HuH-7.5 (cell line): ENCODE measurements at places on chromosomes 1 and 21.

- no peak for DNase-seq
Measured at GRCh38 chr1:111570781-111571181, 48.8 kb upstream of the RAP1A start.

DNA sequence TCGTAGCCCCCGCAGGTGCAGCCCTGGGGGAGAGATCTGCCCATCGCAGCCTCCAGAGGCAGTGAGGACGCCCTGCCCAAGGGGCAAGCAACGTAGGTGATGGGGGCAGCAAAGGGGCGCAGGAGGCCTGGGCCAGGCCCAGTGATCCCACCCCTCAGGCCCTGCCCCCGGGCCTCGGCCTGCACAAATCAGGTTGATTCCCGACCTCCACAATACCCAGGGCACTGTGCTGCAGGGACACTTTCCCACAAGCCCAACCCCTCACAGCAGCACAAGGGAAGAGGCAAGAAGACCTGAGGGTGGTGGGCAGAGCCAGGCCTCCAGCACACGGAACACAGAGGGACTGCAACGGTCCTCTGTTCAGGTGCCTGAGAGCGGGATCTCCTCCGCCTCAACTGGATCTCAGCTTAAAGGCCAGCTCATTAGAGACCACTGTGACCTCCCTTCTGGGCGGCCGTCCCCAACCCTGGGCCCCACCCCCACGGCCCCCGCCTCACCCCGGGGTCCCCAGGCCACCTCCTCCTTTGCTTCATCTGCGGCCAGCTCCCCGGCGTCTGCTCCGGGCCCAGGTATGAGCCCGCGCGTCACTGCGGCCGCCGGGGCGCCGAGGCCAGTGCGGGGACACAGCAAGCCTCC lies 812 bp upstream of the ARF1 start:
- DNase-seq: peak; percentile 65

DNA sequence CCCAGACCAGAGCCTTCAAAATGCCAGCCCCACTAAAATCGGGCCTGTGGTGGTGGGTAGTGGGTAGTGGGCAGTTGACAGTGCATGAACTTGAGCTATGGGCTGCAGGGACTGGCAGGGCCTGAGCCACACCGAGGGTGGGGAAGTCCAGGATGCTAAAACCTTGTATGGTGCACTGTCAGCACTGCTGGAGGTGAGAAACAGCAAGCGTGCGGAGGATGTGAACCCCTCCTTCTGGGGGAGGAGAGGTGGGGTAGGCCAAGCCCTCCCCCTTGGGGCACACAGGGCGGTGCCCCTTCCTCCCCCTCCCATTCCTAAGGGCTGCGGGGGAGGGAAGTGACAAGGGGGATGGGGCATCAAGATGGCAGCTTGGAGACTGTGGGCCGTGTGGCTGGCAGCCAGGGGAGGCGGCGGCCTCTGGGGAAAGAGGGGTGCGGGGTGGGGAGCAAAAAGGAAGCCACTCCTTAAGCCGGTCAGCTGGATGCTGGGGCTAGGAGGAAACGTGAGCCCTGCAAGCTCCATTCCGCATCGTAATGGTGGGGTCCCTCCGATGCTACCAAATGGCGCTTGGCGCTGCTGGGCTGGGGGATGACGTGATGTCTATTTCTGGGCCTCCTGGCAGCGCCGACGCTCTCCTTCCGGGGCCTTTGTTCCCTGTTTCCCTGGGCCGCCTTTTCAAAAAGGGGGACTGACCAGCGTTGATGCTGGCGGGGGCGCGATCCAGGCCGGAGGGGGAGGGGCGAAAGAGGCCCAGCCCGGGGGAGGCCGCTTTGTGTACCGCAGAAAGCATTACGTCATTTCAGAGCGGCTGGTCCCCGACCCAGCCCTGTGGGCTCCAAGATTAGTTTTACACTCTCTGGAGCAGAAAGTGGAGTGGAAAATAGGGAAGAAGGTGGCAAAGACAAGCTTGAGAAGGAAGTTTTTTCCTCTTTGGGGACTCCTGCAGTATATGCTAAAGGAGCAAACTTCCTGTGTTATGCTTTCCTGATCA lies 809 bp downstream of the SYT11 start:
- peak; percentile 66 for DNase-seq

- no peak for DNase-seq
Measured at GRCh38 chr1:167648252-167648849, 18.3 kb downstream of the RCSD1 start.

DNA sequence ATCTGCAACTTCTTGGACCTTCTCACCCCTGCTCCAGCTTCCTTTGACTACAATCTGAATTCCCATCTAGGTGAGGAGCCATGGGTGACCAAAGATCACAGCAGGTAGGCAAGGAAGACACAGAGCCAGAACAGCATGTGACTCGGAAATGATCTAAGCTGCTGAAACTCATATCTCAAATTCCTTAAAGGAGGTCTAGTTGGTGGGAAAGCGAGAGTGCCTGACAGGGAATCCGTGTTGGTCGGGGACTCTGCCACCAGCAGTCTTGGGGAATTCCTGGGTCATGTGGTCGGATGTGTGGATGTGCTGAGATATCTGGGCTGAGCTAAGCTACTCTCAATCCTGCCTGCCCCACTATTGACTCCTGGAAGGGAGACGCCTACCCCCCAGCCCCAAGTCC lies 3.2 kb upstream of the NUAK2 start:
- no peak for DNase-seq

DNA sequence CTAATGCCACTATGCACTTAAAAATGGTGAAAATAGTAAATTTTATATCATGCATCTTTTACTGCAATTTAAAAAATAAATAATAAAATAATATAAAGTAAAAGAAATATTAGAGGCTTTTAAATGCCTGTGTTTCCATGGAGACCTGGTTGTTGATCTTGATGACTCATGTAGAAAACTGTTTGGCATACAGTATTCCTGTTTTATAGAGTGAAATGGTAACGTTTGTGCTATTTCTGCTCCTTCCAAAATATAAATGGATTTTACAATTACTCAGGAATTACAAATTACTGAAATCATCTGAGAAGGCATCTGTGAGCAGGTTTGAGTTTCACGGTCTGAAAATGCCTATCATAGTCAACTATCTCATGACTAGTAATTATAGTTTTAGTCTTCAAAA lies 98.4 kb upstream of the USP25 start:
- DNase-seq: no peak
